ENCODE measurements at places on chromosomes 2 and 18. TPM values are rescaled to one million over a fixed set of nuclear protein-coding genes. Genes with fewer than 3 reads are reported as not detected.

Gene PRSS56
- not detected for polyA plus RNA-seq

Gene ELP2
- 47.7 TPM for polyA plus RNA-seq

Gene SERPINB5
- 5.6 TPM for polyA plus RNA-seq

Gene G6PC2
- not detected for polyA plus RNA-seq

Gene MEP1B
- polyA plus RNA-seq: not detected

- no peak for DNase-seq
Observed at GRCh38 chr2:241584436-241584835, 25.9 kb downstream of the BOK start.

- DNase-seq: no peak
Observed at GRCh38 chr18:40292985-40293710, 1661.9 kb upstream of the PIK3C3 start.

GRCh38 chr2:149330127-149331022, at the start of gene LYPD6:
LYPD6 (plus strand) TSS chr2:149330587; CDS start chr2:149437709, 107,122 bp downstream.
- peak; percentile 35 for DNase-seq

DNA sequence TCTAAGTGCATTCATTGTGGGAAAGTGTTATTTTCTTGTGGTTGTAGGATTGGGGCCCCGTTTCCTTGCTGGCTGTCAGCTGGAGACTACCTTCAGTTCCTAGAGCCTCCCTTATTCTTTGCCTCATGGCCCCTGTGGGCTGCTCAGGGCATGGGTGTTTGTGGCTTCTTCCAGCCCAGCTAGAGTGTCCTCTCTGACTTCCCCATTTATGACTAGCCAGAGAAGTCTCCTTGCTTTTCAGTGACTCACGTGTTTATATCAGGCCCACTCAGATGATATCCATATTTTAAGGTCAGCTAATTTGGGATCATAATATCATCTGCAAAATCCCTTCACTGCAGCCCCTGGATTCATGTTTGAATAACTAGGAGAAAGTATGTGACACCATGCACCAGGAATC, 62.8 kb downstream of the DTNA start:
- no peak for DNase-seq

DNA sequence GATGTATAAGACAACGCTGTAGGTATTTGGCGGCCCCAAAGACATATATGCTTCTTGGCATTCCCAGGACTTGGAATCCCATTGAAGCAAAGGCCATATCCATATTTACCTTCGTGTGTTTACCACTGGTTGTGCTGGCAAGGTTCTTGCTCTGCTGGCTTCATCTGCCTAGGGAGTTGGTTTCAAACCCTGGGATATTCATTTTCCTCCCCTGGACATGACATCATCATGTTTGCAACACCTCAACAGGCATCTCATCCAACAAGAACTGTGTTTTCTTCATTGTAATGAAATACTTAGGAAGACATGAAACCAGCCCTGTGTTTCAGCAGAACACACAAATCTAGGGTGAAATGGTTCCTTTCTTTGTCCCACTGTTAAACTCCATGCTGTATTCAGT, 77.9 kb upstream of the PHLPP1 start:
- DNase-seq: no peak

DNA sequence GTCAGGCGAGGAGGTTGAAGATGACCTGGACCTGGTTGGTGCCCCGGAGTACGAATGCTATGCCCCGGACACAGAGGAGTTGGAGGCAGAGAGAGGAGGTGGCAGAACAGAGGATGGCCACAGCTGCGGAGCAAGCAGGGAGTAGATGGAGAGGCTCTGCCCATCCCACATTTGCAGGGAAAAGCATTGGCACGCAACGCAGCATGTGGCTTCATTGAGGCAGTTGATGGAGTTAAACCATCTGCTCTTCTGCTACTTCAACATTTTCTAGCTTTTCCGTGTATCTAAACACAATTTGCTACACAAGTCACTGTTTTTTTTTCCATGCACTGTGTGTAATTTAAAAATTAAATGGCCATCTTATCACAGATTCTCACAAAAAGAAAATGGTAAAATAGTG, 11.8 kb downstream of the RBFA start:
- DNase-seq: no peak

GRCh38 chr18:21404426-21404825, 162.4 kb downstream of the GREB1L start:
- DNase-seq: no peak

- no peak for DNase-seq
Observed at GRCh38 chr2:126862730-126863129, 36.0 kb upstream of the TEX51 start.

DNA sequence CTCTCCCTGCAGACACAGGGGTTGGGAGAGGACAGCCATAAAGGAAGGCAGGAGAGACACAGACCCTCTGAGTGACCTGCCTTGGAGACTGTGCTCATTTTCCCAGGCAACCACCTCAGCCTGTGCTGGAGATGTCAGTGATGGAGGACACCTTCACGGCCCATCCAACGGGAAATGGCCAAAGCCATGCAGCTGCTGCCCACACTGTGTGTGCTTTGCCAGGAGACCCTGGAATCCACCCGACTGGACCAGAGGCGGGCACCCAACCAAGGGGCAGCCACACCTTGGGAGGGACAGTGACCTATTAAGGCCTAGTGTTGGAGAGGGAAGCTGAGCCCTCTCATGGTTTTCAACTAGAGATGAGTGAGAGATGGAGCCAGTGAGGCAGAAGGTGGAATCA, 192.5 kb downstream of the SMAD2 start:
- no peak for DNase-seq

DNA sequence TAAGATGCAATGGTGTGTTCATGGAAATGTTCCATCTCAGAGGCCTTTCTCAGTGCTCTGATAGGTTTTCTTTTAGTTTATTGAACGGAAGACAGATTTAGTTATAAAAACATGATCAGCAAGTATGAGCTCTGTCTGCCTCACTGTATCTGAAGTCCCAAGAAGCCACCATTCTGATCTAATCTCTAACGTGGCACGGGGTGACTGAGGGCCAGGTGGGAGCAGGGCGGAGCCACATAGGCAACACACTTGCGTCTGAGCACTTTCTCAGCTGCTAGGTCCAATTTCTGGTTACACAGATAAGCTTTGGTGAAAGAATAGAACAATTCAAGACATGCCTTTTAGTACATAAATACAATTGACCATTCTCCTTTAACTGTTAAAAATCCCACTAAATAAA, 60.4 kb downstream of the SNTG2 start:
- DNase-seq: no peak

- DNase-seq: no peak
Observed at GRCh38 chr2:46846536-46846935, 69.1 kb downstream of the MCFD2 start.

DNA sequence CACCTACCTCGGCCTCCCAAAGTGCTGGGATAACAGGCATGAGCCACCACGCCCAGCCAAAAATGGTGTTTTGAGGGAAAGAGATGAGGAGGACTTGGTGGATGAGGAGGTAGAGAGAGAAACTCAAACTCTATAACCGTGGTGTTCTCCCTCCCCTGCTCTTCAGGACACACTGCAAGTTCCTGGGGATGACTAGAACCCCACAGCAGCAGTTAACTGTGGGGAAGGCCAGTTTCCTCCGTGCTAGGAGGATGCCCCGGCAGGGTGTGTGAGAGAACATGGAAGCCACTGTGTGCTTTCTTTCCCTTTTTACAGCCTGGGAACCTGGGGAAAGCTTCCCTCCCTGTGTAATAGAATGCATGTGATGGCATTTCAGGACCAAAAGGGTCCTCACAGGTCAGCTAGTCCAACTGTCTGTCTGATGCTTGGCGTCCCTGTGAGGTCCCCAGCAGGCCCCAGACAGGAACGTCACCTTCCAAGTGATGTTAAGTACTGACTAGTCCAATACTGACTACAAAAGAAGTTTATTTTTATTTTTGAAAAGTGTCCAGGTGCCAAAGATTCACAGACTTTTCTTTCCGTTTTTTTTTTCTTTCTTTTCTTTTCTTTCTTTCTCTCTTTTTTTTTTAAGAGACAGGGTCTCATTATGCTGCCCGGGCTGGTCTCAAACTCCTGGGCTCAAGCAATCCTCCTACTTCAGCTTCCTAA, 38.9 kb downstream of the MYCN start:
- DNase-seq: no peak

DNA sequence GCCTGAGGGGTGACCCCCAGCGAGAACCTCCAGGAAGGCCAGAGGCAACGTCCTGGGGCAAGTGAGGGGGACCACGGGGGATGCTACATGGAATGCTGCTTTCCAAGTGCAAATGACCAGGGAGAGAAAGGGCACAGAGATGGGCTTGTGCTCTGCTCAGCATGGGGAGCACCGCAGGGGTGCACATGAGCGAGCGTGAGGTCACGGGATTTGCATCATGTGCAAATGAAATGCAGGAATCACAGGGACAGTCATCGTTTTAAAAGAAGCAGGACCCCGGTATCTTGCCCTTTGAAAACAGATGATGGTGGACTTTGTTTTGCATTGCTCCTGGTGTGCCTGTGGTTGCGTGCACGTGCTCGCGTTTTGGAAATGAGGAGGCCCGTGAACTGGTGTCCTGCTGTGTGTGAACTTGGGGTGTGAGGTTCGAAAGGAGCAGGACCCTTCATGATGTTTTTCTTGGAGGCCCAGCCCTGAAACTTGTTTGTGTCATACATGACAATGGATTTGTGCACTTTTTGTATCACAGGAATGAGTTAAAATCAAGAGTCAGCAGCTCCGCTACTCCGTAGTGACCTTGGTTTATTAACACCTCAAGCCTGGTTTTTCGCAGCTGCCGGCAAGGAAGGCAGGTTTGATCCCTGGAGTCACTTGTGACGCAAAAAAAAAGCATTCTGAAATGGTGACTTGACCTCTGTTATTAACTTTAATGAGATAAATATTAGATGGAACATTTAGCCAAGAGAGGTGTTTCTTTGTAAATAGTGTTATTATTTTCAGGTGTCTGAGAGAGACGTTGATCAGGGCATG, 234.5 kb downstream of the LDLRAD4 start:
- DNase-seq: no peak

DNA sequence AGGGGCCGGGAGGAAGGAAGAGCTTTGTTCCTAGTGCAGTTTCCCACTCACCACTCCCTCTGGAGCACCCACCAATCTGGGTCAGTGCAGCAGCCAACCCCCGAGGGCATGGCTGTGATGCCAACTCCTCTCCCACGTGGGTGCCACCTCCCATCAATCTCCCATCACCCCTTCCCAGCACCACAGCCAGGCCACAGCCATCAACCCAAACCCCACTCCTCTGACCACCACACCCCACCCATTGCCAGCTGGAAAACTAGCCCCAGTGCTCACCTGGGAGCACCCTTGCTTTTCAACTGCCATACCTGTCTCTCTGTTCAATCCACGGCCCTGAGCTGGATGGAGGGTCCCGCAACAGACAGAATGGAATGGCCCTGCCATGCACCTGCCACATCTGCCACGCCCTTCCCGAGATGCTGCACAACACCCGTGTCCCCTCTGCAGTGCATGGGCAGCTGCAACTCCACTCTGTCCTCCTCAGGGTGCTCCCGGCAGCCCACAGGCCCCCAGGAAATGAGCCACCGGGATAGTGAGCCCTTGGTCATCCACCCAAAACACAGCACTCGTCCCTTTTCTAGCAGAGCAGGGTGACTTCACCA, 112.4 kb upstream of the ID2 start:
- no peak for DNase-seq

DNA sequence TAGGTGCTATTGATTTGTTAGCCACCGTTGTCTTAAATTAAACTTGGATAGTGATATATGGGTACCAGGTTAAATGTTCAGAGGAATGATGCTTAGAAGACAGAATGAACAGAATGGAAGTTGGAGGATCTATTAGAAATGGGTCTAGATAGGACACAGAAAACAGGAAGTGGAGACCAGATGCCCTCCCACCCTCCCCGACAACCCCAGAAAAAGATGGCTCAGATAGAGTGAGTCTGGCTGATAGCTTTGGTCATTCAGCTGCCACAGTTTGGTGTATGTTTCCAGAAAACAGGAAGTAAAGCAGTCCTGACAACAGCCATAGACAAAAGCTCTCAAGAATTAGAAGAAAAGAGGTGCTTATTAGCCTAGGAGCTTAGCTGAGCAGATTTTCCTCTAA, 71.5 kb upstream of the DSG1 start:
- DNase-seq: no peak

DNA sequence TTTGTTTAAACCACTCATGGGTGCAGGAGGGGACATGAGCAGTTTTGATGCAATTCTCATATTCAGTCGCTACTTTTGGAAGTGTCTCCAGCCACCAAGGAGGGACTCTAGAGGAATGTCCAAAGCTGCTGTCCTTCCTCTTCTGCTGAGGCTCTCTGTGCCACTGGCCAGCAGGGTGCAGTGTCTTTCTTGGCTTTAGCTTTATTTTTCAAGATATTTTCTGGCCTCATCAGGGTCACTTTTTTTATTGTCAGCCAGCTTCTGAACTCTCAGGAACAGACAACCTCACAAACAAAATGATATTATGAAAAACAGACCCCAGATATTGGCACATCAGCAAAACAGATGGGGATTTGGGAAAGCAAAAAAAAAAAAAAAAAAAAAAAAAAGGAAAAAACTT, 289.3 kb upstream of the ZSWIM2 start:
- DNase-seq: no peak

DNA sequence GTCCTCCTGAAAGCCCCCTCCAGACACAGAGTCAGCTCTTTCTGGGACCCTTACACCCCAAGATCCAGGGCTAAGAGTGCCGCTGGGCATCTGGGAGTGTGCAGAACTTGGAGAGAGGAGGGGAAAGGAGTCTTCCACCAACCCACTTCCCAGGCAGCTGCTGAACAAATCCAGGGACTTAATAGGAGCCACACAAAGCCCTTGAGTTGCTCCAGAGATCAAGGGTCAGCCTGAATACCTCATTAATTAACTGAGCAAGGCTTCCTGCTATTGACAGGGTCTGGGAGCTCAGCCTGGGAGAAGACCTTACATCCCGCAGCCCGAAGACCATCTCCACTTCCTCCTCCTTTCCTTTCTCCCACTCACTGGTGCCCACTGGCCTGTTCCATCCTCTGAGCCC, 108.3 kb downstream of the CELF4 start:
- DNase-seq: no peak

DNA sequence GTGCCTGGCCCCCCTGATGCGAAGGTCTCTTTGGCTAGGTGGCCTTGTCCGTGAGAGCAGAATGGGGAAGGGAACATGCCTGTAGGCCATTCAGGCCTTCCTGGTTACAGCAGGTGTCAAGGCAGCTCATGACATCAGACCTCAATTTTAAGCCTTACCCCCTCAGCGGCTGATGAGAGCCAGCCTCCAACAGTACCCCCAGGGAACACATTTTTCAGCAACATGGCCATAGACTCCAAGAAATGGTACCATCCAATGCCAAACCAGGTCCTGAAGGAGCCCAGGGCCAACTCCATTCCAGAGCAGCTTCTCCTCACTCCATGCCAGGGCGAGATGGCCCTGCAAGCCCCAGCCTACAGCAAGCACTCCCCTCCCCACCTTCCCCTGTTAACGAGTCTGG, 199.2 kb downstream of the SMAD2 start:
- DNase-seq: no peak

GRCh38 chr2:30566631-30567030, 119.6 kb downstream of the LCLAT1 start:
- no peak for DNase-seq

DNA sequence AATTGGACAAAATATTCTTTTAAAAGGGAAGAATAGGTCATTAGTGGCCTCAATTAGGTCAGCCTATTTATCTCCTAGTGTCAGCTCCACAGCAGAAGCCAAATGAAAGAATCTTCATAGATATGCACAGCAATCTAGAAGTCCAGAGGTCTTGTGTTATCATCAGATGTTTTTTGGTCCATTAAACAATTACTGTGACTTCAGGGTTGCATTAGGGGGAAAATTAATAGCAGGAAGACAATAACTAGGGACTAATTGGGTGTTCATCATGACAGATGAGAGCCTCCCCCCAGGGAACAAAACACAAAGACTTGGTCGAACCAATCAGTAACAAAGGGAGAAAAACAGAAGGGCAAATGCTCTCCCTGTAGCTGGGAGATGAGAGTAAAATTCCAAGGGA, 264.7 kb downstream of the PTH2R start:
- DNase-seq: peak; percentile 13
